ENCODE measurements at places on chromosomes 6 and 20.

GRCh38 chr6:99613705-99614429 lies 7.2 kb downstream of the PRDM13 start:
- DNase-seq, result peak; percentile 29

DNA sequence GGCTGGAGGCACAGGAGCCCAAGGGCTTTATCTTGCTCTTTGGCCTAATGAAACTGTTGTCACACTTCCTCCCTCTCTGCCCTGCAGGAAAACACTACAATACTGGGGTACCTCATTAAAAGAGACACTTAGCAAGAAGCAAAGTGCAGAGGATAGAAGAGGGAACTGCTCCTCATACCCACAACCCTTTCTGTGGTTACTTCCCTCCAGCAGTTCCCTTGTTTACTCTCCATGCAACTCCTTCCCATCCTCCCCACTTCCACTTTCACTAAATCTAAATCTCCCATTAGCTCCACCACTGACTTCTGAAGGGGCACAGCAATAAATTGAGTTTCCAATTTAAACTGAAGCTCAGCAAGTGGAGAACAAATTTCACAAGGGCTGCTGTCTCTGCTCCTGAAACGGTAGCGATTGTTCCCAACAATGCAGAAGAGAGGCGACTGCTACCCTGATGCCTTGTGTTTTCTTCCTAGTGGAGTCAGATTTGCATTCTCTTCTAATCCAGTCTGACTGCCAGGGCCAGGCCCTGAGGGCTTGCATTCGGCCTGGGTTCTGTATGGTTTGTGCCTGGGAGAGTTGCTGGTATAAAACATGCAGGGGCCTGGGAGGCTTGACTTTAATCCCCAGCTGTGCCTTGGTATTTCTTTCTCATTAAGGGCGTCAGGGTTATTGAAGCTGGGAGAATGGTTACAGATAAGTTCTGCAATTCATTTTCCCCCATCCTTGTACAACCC lies 454.7 kb downstream of the TFAP2B start:
- no peak for DNase-seq

- DNase-seq, result no peak
These were observed 371.0 kb upstream of the RUNX2 start for GRCh38 chr6:44957156-44957555.

GRCh38 chr6:2208468-2208867 lies 36.9 kb downstream of the GMDS start:
- DNase-seq, result no peak

DNA sequence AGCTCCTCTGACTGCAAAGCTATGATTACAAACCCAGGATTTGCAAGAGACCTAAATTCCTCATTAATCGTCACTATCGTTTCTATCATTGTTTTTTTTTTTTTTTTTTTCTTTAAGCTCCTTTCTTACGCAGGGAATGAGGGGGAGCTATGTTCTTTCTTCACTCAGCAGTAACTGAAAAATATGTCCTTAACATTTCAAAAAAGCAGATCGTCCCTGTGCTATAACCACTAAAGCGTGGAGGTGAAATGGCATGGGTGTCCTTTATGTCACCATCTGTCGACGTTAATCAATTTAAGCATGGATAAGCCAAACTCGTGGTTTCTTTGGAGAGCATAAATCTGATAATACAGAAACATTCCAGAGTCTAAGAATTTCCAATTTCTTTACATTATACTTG lies 67.9 kb upstream of the TRAF3IP2 start:
- DNase-seq, result no peak

DNA sequence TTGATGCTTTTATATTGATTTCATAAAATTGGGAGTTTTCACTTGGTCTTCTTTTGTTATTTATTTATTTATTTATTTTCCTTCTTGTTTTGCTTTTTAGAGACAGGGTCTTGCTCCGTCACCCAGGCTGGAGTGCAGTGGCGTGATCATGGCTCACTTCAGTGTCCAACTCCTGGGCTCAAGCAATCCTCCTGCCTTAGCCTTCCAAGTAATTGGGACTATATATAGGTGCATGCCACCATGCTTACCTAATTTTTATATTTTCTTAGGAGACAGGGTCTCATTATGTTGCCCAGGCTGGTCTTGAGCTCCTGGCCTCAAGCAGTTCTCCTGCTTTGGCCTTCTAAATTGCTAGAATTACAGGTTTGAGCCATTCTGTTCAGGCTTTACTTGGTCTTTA lies 38.3 kb upstream of the MYLK2 start:
- no peak for DNase-seq

- no peak for DNase-seq
These were observed 301.2 kb downstream of the LRFN2 start for GRCh38 chr6:40285996-40286395.

DNA sequence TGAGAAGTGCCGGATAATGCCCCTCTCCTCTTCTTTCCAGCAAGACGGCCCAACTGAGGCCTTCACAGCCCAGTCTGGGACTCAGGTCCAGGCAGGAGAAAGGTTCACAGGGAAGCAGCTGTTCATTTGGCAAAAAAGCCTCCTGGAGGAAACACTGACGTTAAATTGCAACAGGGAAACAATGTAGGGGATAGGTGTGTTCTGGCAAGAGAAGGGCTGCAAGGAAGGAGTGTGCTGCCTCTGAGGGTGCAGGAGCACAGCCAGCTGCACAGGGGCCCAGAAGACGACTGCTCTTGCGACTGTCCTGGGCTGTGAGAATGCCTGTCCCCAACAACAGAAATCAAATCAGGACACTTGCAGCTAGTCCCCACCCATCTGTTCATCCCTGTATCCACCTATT lies 70.6 kb upstream of the PMEPA1 start:
- no peak for DNase-seq

DNA sequence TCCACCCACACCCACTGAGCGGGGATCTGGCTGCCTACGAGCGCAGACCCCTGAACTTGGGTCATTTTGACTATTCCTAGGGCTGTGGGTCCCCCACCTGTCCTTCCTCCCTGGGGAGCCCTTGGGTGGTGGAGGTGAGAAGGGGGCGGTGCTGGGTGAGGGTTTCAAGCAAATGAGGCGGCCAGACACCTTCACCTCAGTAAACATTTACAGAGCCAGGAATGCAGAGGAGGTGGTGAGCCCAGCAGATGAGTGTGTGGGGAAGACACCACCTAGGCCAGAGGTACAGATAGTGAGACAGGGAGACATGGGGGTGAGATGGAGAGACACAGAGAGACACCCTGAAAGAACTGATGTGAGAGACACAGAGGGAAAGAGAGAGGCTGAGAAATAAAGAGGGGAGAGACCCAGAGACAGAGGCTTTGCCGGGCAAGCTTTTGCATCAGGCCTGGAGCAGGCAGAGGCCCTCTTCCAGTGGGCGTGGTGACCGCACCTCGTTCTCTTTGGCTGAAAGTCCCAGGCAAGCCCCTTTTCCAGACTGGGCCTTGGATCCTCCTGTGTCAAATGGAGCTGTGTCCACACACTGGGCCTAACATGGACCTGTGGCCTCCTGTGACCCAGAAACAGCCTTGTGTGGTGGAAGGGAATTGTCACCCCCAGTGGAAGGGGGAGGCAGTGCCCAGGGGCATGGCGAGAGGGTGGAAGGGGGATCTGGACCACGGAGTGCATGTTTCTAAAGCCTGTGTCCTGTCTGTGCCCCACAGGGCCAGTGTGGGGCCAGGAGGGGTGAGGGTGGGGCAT lies 29.7 kb downstream of the CEBPB start:
- no peak for DNase-seq

- peak; percentile 97 for DNase-seq
These were observed 143.4 kb upstream of the PHACTR1 start for GRCh38 chr6:12572896-12573827.

GRCh38 chr6:112231594-112232060 lies 22.7 kb downstream of the LAMA4 start:
- peak; percentile 44 for DNase-seq

- DNase-seq, result peak; percentile 97
These were observed 23.9 kb downstream of the RALY start for GRCh38 chr20:34017610-34018009.

DNA sequence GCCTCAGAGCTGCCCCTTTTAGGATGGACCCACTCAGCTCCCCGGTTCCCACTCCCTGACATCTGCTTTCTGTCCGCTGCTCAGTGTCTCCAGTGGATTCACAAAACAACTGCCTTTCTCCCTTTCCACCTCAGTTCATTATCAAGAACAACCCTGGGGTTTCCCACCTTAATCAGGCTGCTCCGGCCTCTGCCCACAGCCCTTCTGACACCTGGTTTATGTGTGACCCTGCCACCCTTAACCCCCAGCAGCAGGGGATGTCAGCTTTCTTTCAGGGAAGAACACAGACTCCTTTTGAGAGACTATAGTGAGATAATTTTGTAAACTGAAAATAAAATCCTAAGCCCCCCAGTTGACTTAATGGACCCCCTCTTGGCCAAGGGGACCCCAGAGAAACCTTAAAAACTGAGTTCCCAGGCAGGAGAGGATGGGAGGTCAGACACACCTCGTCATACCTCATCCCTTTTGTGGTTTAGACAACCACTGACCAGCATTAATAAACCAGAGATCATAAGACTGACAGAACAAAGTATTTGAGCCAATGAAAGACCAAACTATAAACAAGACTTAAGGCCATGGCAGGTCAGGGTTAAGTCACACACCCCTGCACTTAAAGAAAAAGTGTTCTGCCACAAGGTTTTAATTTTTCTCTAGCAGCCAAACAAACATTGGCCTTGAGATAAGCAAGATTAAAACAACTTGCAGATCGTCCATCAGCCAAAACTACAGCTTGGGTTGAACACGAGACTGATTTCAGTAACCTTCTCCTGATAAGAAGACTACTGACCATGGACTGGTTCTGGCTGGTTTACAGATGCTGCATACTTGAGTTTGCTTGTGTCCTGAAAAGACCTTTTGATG lies 42.4 kb upstream of the DDR1 start:
- no peak for DNase-seq

DNA sequence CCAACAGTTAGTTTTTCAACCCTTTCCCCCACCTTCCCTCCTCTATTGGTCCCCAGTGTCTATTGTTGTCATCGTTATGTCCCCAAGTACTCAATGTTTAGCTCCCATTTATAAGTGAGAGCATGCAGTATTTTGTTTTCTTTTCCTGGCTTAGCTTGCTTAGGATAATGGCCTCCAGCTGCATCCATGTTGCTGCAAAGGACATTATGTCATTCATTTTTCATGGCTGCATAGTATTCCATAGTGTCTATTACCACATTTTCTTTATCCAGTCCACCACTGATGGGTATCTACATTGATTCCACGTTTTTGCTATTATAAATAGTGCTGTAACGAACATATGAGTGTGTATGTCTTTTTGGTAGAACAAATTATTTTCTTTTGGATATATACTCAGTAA lies 55.3 kb upstream of the HIVEP1 start:
- no peak for DNase-seq

DNA sequence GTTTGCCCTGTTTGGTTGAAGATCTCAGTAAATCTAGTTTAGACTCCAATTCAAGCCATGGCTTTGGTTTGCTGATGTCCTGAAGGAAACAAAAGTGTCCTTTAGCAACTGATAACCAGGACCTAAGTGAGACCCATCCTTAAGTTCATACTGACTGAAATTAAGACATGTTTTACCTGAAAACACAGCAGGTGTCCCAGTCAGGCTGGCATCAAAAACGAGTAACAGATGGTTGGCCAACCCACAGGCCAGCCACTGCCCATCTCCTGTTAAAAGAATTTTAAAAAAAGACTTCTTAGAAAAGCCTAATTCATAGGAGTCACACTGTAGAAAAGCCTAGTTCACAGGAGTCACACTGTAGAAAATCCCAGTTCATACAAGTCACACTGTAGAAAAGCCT lies 58.3 kb downstream of the WDR27 start:
- DNase-seq, result no peak

DNA sequence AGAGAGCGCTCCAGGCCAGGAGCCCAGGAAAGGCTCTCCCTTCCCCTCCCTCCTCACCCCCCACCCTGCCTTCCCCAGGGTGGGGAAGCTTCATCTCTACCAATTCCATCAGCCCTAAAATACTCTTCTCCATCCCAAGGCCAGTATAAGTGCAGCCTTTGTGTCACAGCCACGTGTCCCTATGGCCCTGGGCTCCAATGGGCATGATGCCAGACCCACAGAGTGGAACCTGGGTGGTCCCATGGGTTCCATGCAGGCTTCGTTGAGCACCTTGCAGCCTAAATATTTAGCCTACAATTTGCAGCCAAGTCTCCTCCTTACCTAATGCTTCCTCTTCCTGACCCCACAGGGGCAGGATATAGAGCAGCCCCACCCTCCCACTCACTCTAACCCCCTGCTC lies 976 bp upstream of the MATN4 start:
- DNase-seq, result no peak

GRCh38 chr6:91824331-91824730 lies 1237.5 kb upstream of the MAP3K7 start:
- no peak for DNase-seq

- no peak for DNase-seq
These were observed 77.8 kb downstream of the ARHGAP18 start for GRCh38 chr6:129632172-129632613.

- no peak for DNase-seq
These were observed 706 bp downstream of the DDO start for GRCh38 chr6:110414669-110415068.

DNA sequence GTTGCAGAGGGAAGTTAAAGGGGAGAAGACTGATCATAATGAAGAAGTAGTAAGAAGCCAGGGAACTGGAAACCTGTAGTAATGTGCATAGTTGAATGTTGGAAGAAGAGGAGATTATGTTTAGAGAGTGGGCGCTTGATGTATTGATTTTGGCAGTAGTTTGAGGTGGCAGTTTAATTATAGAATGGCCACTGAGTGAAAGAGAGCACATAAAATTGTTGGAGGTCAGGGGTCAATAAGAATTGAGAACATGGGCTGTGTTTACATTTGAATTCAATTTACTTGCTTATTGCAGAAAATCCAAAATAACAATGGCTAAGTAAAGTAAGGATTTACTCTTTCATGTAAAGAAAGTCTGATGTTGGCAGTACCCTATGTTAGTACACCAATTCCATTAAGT lies 15.7 kb downstream of the VTA1 start:
- DNase-seq, result no peak

DNA sequence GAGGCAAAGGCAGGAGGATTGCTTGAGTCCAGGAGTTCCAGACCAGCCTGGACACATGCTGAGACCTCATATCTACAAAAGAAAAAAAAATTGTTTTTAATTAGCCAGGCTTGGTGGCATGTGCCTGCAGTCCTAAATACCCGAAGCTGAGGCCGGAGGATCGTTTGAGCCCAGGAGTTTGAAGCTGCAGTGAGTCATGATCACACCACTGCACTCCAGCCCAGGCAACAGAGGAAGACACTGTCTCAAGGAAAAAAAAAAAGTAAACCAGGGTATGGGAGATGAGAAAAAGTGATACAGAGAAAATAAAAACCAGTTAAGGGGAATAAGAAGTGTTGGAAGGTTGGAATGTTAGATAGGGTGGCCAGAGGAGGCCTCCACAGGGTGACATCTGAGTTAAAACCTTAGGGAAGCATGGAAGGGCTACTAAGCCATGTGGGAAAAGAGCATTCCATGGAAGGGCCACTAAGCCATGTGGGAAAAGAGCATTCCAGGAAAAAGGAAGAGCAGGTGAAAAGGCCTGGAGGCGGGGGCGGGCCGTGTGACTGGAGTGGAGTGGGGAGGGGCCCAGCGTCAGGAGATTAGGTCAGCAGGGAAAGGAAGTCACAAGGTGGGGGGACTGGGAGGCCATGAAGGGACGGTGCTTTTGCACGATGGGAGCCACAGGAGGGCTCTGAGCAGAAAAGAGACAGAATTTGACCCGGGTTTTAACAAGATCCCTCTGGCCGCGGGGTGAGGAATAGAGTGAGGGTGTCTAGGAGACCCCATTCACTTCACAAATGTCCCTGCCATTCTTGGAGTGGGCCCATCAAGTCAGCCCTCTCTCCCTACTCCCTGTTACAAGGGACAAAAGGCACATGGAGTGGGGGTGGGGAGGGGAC lies 18.3 kb downstream of the CPNE5 start:
- DNase-seq, result peak; percentile 75

GRCh38 chr6:122484760-122485159 lies 13.2 kb upstream of the SERINC1 start:
- DNase-seq, result no peak
